BE2C (cell line): ENCODE measurements at places on chromosomes 13 and 19.

DNA sequence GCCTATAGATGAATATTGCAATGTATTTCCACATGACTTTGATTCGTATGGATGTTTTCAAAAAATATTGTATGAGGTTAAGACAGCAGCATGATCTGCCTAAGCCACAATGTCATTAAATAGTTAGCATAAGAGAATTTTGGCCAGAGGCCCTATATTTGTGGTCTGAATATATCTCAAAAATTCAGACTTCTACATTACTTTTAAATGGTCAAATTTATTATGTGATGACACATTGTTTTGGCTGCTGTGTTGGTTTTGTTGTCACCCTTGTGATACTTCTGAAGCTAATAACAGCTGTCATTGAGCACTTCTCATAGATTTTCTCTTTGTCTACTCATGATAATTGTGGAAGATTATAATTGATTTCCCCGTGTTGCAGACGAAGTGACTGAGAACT lies 288.2 kb downstream of the MYO16 start:
- no peak for DNase-seq

GRCh38 chr19:46023311-46023779 lies 492 bp upstream of the PGLYRP1 start:
- no peak for DNase-seq

DNA sequence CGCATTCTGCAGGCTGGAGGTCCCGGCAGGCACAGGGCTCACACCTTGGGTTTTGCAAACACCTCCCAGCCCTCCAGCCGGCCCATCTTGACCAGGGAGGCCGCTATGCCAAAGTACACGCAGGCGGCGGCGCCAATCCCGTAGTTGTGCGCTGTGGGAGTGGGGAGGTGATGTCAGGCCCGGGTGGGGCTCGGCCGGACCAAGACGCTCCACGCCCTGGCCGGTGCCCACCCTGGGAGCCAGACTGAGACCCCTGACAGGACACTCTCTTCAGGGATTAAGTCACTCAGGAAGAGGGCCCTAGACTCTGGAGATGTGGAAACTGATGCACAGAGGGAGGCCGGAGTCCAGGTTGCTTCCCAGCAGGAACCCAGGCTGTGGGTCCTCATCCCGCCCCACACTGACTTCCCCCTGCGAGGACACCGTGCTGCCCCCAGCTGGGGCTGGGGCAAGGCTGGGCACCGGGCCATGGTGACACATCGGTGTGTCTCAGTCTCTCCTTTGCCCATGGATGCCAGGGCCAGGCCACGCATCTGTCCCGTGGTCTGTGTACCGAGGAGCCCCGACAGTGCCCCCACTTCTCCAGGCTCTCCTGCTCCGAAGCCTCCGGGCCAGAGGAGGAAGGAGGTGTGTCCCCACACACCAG lies 8.8 kb downstream of the NDUFA11 start:
- DNase-seq, result no peak

- DNase-seq, result no peak
Measured at GRCh38 chr19:44943801-44944249, 1.8 kb downstream of the APOC4 start.

DNA sequence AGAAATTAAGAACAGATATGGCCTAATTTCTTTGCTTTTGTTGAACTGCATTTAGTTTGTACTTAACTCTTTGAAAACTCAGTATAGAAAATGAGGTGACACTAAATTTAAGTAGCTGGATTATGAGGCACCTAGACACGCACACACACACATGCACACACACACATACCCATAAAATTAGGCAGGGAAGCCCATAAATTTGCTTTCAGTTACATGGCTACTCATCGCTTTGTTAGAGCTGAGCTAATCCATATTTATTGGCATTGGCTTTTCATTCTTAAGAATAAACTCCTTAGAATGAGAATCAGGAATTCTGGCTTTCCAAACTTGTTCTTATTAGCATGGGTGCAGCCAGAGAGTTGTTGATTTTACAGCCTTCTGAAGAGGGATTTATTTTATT lies 61.7 kb upstream of the MBNL2 start:
- DNase-seq, result no peak
